ENCODE measurements at places on chromosomes 3 and 15.
A peak's percentile ranks its signal among the peaks of the same experiment; 100 is the strongest.

DNA sequence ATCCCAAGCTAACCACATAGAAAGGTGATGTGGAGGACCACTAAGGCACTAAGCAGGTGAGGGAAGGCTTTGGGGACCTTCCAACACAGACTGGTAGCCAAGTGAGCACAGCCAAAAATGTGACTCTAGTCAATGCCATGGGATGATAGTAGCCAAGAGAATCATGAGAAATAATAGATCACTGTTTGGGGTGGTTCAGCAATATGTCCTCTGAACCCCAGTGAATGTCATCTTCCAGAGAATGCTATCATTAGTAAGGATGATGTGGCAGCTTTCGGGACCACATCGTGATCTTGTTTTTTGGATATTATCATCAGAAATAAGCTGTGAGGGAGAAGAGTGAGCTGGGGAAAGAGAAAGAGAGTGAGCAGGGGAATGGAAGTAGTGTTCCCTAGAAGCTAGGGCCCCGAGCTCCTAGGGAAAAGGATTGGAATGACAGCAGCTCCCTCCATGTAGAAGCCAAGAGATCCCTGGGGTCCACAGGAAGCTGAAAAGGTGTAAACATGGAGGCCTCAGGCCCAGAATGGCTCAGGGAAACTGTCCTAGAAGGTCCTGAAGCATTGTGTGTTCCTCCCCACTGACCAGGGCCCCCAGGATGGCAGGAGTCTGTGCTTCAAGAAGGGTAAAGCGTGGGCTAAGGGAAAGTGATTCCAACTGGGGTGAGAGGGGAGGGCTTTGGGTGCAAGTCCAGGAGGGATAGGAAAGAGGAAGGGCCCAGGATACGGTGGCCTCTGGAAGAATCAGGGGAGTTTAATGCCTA, 56.6 kb upstream of the KLF13 start:
- DNase-seq, result no peak

DNA sequence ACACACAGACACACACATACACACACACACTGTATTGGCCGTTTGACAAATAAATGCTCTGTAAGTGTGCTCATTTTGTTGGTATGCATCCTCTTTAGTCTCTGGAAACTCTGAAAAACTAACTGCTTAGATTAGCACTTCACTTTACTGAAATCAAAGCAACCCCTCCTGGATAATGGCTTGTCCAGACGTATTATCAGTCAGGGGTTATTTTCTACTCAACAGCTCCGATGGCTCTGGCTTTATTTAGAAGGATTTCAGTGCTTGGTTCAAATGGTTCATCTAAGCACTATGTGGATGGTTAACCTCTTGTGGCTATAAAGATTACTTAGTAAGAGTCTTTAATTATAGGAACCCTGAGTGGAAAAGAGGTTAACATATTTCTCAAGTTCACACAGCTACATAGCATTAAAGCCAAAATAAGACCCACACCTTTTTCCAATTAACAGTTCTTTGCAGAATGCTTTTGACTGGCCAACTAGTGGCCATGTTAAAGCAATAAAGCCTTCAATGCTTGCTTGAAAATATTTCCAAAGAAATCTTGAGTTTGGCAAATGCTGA, 516.1 kb upstream of the NAALADL2 start:
- no peak for DNase-seq

GRCh38 chr3:175977968-175978752, 1119.0 kb downstream of the NAALADL2 start:
- no peak for DNase-seq

DNA sequence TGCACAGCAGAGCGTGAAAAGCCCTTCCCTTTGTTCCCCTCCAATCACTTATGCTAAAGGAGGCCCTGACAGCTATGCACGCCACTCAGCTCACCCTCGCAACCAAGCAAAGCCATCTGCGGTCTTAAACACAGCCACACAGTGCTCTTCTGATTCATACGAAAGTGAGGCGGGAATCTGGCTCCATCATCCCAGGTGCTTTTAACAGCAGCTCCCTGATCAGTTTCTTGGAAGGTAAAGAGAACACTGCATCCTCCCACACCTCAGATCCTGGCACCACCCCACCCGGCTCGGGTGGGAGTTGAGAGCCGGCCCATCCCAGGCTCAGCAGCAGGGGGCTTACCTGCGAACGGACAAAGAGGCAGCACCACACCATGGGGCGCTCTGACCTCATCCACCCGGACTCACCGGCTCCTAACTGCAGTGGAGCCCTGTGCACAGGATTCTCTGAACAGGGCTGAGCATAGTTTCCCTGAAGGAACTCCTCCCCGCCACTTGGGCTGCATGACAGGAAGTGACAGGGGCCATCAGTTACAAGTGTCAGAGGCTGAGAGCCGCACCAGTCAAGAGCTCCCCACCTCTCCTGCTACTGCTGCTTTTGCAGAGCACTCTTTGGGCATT, 114.3 kb upstream of the ARHGEF3 start:
- no peak for DNase-seq

GRCh38 chr3:37630441-37630840, 231.2 kb upstream of the CTDSPL start:
- DNase-seq, result no peak

GRCh38 chr15:48696627-48697312, 51.3 kb upstream of the FBN1 start:
- DNase-seq, result no peak

GRCh38 chr15:70765504-70766281, 2.3 kb upstream of the UACA start:
- no peak for DNase-seq

GRCh38 chr3:72543246-72543645, 305.0 kb downstream of the SHQ1 start:
- no peak for DNase-seq

DNA sequence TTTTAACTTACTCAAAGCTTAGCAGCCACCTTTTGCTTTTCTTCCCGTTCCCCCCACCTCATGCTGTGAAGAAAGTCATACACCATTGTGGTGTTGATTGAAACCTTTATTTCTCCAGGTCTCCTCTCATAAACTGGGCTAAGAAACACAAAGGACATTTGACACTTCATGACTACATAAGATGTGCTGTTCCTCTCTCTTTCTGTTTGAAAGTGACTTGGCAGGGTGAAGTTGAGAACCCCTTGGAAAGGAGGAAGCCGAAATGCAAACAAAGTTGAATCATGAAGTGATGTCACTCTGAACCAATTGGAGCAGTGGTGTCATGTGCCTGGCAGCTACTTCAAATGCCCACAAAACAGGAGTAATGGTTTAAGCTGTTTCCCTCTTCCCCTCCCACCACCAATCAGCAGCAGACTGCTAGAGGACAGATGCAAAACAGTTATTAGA, 174.7 kb downstream of the IGF1R start:
- peak; percentile 28 for DNase-seq

DNA sequence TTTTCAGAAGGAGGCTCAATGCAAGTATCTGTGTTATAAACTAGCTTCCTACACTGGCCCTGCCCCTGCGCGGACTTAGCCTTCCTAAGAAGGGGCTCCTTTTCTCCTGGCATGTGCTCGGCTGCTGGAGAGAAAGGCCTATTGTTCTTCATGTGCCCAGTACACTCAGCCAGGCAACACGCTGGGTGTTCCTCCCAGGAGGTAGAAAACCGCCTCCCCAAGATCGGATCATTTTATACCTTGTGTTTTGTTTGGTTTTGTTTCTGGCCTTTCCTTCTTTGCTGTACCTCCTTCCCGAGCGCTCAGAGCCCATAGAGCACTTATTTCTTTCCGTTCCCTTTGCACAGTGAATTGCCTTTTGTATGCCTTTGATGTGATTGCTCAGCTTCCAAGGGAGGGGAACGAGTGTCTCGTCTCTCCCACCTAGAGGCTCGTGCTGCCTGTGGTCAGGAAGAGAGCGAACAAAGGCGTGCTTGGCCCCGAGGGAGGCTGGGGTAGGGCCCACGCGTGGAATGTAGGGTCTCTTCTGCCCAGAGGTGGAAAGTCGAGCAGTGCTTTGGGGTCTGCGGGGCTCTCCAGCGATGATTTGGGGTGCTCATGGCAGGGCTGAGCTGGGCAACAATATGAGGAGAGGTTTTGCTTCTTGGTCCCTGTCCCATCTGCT, 30.0 kb downstream of the CCNL1 start:
- no peak for DNase-seq

DNA sequence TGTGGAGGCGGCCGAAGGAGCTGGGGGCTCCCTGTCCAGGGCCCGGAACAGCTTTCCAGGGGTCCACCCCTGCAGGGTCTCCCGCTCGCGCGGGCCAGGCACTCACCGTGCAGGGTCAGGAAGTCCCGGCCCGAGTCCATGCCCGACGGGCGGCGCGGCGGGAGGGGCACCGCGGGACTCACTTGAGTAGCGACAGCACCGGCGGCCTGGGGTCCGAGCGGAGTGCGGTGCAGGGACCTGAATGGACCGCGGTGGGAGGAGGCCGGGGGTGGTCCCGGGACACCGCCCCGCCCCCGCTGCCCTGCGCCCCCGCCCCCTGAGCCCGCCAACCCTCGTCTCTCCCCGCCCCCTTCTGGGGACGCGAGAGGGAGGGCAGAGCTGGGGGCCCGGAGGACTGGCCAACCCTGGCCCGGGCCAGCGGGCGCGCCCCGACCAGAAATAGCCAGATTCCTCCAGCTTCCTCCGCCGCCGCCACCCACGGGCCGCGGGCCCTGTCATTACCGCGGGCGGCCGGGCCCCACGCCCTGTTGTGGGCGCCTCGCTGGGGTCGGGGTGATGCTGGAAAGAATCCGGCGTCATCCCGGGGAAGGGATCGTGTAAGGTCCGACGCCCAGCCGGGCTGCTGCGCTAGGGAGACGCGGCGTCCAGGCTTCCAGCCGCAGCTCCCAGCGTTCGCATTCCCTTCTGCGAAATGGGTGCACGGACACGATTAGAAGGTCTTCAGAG, at the start of gene PLCD1:
TSS of gene PLCD1 (minus strand) at position 243 of the 726 bp plus-strand sequence. CDS start at position 140, 103 bp downstream.
- peak; percentile 63 for DNase-seq

DNA sequence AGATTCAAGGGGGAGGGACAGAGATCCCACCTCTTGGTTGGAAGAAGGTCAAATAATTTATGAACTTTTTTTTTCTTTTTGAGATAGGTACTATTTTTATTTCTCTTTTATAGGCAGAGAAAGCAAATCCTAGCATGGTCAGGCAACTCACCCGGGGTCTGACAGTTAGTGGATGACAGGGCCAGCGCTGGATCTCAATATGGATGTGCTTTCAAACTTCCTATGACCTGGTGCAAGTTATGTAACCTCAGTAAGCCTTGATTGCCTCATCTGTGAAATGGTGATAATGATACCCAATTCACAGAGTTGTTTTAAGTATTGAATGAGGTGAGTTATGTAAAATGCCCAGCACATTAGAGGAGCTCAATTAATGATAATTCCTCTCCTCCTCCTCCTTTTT, 86.8 kb upstream of the MEF2A start:
- no peak for DNase-seq

GRCh38 chr3:28117598-28117997, 123.8 kb upstream of the CMC1 start:
- DNase-seq, result no peak

- DNase-seq, result no peak
Observed at GRCh38 chr3:58016710-58017109, 8.5 kb downstream of the FLNB start.

DNA sequence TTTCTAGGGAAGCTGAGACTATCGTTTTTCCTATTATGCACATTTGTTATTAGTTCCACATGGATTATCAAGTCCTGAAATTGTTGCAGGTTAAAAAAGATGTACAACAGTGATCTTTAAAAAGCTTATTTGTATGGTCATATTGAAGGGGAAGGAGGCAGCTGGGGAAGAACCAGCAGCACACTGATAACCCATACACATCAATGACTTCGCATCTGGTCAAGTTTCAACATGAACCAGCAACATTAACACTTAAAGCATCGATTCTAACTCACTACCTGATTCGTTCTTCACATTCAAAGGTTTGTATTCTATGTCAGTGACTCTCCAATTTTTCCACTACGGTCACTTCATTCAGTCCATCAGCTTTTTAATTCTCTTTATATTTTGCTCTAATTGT, 56.4 kb downstream of the NCEH1 start:
- DNase-seq, result no peak

GRCh38 chr3:9810433-9810770, 340 bp downstream of the TTLL3 start:
- no peak for DNase-seq
